ENCODE measurements at places on chromosomes 5 and 9.
A peak's percentile ranks its signal among the peaks of the same experiment; 100 is the strongest.

GRCh38 chr5:40578501-40579451 is 100.9 kb upstream of the PTGER4 start:
- DNase-seq: peak; percentile 81

- no peak for DNase-seq
Measured at GRCh38 chr5:165134155-165134554, 1628.7 kb downstream of the MAT2B start.

GRCh38 chr9:38343037-38343436 is 49.5 kb upstream of the ALDH1B1 start:
- DNase-seq: no peak

DNA sequence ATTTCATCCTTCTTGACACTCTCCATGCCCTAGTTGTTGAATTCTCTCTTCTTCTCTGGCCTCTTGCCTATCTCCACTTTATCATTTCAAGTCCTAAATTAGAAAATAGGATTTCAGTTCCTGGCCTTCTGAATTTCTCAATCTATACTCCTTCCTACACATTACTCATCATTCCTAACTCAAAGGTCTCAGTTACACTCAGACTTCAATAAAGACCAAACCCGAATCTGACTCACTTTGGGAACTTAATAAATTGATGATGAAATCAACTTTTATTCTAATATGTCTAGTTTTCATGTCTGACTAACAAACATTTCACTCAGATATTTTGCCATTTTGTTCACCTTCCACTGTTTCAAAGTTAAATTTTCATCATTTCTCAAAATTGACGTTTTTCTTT is 113.6 kb upstream of the TSLP start:
- DNase-seq: no peak

DNA sequence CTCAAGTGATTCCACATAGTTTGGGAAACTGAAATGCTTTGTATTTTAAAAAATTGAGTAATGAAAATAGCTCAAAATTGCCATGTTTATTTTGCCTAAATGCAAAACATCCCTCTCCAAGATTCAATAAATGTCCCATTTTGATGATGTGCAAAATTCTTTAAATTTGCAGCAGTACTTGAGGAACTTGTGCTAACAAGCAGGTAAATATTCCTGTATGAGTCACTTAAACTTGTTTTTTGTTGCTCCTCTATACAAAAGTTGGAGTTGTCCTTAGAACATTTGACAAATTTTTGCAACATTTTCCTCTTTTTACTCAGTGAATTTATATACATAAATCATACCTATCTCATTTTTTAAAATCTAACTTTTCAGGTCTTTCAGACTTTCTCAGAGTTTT is 280.2 kb downstream of the CDH12 start:
- DNase-seq: no peak

DNA sequence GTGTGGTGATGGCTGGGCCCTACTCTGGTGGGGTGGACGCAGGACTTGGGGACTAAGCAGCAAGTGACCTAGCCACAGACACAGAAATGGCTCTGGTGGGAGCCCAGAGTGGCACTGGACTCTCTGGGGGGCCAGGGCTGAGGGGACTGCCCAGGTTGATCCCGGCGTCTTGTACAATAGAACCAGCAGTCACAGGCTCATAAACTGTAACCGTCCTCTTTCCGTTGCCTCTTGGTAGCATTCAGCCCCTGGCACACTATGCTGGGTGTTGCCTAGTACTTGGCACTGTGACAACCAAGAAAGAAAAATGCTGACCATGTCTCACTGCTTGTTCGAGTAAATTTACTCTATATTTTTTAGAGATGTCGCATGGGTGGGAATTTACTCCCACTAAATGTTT is 80.5 kb downstream of the DAB2IP start:
- DNase-seq: no peak

GRCh38 chr5:39080597-39081204 is 6.5 kb upstream of the RICTOR start:
- peak; percentile 34 for DNase-seq

DNA sequence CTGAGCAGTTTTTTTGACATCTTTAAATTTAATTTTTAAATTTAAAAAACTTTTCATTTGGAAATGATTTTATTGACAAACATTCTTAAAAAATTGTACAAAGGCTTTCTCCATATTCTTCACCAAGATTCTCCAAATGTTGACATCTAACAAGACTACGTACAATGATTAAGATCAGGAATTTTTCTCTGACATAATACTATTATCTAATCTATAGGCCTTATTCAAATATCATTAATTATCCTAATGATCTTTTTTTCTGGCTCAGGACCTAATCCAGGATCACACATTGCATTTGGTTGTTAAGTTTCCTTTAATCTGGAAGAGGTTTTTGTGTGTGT is 106.1 kb upstream of the OSMR start:
- DNase-seq: no peak

DNA sequence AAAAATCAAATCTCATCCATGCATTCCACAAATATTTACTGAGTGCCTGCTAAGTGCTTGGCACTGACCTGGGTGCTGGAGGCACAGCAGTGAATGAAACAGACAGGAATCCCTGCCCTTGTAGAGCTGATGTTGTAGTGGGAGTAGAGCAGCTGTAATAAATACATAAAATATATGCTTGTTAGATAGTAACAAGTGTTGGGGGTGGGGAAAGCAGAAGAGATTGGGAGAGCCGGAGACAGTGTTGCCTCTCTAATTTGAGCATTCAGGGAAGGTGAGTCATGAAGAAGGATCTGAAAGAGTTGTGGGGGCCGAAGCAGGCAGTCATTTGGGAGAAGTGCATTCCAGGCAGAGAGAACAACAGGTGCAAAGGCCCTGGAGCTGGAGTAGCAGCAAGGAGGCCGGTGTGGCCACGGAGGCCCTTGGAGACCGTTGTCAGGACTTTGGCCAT is 97.9 kb downstream of the ZNF618 start:
- DNase-seq: no peak

- DNase-seq: no peak
Measured at GRCh38 chr5:54669845-54670244, 152.3 kb downstream of the SNX18 start.

GRCh38 chr5:74296685-74297408 is 343.7 kb downstream of the ENC1 start:
- DNase-seq: no peak

DNA sequence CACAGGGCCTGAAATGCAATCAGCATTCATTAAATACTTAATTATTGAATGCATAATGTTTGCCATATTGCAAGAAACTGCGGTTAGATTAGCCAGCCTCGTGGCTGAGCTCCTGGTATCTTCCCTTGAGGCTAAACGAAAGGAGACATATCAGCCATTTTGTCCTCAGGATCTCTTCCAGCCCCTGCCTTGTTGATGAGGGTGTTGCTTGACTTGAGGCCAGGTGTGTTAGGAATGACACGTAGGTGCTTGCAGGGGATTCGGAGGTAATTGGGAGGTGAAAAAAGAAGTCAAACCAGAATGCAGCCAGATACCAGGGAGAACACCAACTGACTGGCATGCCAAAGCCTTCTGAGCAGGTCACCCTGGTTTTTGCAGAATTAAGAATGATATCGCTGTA is 12.5 kb downstream of the SH3RF2 start:
- DNase-seq: no peak

GRCh38 chr5:144427866-144428265 is 257.2 kb downstream of the KCTD16 start:
- DNase-seq: no peak
